ENCODE measurements at places on chromosomes 7 and 10. TPM values are rescaled to one million over a fixed set of nuclear protein-coding genes. Genes with fewer than 3 reads are reported as not detected.

OR2A5 gene
- total RNA-seq, result not detected

- DNase-seq, result no peak
Measured at GRCh38 chr7:145718129-145718528, 398.5 kb upstream of the CNTNAP2 start.

- no peak for DNase-seq
Measured at GRCh38 chr10:128230401-128230800, 104.2 kb upstream of the MKI67 start.

- no peak for DNase-seq
Measured at GRCh38 chr7:27240015-27240731, 2.4 kb upstream of the EVX1 start.

- DNase-seq, result no peak
Measured at GRCh38 chr7:149444287-149444686, 16.6 kb downstream of the ZNF777 start.

DNA sequence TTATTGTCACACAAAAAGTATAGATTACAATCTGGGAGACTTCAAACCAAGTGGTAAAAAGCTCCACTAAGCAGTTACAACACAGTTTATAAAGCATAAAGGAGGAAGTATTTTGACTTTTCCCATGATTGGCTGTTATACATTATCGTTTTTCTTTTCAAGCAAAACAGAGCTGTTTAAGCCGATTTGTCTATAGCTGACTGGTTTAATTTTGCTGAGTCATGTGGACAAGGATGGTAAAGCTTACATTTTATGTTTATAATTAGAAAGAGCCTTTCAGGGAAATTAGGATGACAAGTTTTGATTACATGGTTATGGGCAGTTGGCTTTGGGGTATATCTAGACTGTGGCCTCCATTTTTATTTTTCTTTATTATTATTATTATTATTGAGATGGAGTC, 152.5 kb upstream of the STK17A start:
- DNase-seq, result no peak

EBLN1 gene
- not detected for total RNA-seq

DNA sequence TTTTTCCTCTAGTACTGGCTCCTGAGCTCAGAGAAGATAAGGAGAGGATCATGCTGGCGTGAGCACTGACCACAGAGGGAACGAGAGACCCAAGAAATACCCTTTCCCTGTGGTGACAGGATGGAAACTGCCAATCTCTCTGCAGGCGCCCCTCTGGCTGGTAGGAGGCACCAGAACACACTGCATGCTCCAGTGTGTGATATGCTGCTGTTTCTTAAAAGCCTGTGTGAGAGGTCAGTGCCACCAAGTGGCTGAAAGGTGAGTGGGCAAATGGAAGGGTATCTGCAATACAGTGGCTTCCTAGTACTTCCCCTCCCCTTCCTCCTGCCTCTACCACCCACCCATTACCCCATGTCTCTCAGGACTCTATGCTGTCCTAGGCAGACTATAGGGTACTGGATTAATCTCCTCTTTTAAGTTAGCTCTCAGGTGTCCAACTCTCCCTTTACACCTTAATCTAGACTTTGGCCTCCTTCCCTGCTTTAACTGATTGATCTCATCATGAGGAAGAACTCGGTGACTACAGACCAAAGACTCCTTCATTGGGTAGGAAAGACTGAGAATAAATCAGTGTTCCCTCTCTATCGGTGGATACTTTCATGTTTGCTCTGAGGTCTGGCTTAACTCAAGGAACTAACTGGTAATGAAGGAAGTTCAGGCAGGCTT, 283.6 kb downstream of the ADRA2A start:
- DNase-seq, result peak; percentile 32

DNA sequence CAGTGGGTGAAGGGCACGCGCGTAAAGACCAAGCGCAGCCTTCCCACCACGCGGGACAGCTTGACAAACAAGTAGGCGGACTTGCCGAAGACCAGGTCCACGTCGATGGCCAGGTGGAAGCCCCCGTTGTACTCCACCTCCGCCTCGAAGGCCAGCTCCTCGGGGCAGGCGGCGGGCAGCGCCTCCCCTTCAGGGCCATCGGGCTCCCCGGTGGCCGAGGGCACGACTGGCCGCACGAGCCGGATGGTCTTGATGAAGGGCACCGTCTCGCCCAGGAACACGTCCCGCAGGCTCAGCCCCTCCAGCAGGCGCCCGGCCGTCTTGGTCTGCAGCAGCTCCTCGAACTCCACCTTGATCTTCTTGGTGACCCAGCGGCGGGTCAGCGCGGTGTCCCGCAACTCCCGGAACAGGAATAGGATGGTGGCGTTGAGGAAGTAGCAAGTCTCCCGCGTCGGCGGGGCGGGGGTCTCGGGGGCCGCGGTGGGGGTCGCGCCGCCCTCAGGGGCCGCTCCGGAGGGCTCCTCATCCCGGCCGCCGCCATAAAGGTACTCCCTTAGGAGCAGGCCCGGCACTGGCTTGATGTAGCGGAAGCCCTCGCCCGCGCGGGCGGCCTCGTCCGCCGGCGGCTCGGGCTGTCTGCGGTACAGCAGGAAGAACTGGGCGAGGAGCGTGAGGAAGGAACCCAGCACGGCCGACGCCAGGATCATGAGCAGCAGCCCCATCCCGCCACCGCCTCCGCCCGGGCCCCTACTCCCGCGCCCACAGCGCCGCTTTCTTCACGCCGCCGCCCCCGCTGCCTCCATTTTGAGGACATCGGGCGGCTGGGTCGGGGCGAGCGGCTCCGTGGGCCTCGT, 507 bp downstream of the PDZD8 start:
- DNase-seq, result no peak

LRWD1 gene
- total RNA-seq, result 75.4 TPM

- DNase-seq, result peak; percentile 59
Measured at GRCh38 chr7:7639847-7640220, 718 bp upstream of the UMAD1 start.

SORBS1 gene
- not detected for total RNA-seq

GRCh38 chr10:105037022-105037421, 395.9 kb downstream of the SORCS3 start:
- no peak for DNase-seq

Measured in G401 (cell line).